ENCODE measurements at places on chromosomes 4 and X.
A peak's percentile ranks its signal among the peaks of the same experiment; 100 is the strongest.

- no peak for DNase-seq
Measured at GRCh38 chr4:120850018-120850599, 72.4 kb downstream of the PRDM5 start.

DNA sequence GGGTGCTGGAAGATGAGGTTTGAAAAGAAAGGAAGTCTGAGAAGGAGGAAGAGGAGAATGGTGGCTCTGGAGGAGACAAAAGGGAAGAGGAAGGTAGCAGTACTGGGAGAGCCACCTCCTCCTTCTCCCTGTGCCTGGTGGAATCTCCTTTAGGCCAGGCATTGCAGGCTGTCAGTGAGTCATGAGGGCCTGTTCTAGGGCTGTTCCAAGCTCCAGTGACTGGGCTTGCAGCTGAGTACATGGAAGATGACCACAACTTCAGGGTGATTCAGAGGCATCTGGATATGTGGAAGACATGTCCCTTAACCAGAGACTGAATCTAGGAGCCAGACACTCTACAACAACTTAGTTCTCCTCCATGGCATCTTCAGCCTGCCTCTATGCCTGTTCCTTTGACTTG, 107.8 kb downstream of the EFNB1 start:
- no peak for DNase-seq

DNA sequence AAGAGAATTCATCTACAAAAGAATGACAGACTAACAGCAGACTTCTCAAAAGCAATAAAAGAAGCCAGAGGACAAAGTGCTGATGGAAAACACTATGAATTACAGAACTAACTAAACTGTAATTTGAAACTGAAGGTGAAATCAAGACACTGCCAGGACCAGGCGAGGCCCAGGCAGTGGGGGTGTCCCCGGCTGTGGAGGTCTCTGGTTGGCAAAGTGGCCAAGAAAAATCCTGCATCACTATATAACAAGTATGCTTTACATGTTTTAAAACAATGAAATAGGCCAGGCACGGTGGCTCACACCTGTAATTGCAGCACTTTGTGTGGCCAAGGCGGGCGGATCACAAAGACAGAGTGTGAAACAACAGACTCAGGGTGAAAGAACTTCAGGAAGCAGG, 32.9 kb downstream of the CHM start:
- DNase-seq: no peak

GRCh38 chr4:3402491-3403347, 39.0 kb upstream of the HGFAC start:
- peak; percentile 33 for DNase-seq

GRCh38 chrX:153512501-153512893, 4.9 kb upstream of the ATP2B3 start:
- DNase-seq: no peak

DNA sequence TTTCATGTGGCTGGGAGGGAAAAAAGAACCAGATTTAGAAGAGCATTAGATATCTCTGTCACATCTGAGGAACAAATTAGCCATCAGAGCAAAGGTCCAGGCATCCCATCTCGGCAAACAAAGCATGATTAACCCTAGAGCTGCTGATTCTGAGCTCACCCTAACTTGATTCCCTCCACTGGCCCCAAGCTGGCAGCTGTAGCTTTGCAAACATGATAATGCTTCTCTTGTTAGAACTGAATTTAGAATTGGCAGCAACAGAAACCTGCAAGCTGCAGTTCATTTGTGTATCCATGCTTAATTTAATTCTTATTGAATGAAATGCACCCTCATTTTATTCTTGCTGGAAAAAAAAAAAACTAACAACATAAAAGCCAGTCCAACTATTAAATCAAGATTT, 289.2 kb downstream of the IL1RAPL1 start:
- DNase-seq: no peak

- DNase-seq: no peak
Measured at GRCh38 chr4:106062452-106062875, 167.2 kb downstream of the NPNT start.

DNA sequence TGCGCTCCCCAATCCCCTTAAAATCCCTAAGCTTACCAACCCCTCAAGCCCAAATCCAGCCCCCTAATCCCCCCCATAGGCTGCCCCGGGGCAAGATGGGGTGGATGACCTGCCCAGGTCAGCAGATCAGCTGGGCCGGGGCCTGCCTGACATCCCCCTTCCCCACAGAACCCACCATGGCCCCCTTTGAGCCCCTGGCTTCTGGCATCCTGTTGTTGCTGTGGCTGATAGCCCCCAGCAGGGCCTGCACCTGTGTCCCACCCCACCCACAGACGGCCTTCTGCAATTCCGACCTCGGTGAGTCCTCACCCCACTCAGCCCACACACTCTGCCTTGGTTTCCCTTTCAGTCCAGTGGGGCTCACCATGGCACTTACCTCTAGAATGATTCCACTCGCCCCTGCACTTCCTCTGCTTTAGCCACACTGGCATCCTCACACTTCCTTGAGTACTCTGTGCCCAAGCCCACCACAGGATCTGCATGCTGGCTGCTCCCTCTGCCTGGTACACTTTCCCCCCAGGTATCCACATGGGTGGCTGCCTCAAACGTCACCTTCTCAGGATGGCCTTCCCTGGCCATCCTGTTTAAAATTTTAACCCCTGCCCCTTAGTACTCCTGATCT, 1.1 kb downstream of the TIMP1 start:
- no peak for DNase-seq

DNA sequence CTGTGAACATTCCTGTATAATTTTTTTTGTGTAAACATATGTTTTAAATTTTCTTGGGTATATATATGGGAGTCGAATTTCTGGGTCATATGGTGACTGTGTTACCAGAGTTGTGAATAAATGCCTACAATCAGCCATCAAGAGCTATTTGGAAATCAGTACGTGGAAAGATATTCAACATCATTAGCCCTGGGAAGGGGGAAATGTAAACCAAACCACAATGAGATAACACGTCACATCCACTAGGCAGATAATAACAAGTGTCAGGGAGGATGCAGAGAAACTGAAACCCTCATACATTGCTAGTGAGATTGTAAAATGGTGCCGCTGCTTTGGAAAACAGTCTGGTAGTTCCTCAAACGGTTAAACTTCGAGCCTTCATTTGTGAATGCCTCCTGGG, 43.9 kb downstream of the LUZP4 start:
- no peak for DNase-seq

DNA sequence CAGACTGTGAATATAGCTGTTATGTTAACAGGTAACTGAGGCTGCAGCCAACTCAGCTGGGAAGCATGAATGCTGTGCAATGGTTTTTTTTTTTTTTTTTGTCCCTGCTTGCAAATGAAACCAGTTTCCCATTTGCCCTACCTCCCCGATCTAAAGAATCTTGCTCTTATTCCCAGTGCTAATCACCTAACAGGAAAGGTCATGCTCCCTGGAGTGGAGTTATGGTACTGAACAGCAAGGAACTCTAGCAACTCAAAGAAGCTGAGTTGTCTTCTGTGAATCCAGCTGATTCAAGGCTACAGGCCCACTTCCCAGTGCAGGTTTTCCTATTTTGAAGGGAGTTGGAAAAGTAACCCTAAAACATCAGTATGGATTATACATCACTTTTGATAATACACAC, 52.1 kb downstream of the HTR2C start:
- DNase-seq: no peak

- no peak for DNase-seq
Measured at GRCh38 chr4:1727117-1728031, 6.1 kb downstream of the TACC3 start.

- DNase-seq: no peak
Measured at GRCh38 chrX:110588853-110589252, 206.8 kb downstream of the CHRDL1 start.

- no peak for DNase-seq
Measured at GRCh38 chr4:65033899-65034298, 624.6 kb upstream of the TECRL start.

- no peak for DNase-seq
Measured at GRCh38 chr4:58510652-58511051, 1400.5 kb upstream of the IGFBP7 start.

Measured in CD4-positive, alpha-beta T cell treated with Interleukin-4 for 1 hour (primary cell).